ENCODE measurements at places on chromosomes 2 and 18.

DNA sequence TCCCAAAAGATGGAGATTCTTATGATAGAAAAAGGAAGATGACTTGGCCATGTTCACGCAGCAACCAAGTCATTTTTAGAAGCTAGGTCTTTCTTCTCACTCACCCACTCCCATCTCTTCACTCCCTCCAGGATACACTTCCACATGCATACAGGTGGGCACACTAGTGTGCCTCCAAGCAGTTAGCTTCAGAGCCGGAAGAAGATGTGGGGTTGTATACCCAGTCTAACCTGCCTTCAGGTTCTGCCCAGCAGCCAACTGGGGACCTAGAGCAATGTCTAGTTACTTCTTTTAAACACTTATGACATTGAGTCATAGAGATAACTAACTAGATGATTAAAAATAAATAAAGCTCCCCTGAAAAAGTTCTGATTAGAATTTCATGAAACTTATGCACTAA, 21.8 kb upstream of the TANK start:
- no peak for DNase-seq

- no peak for DNase-seq
Measured at GRCh38 chr2:23383100-23383499, 1.9 kb upstream of the KLHL29 start.

- DNase-seq, result no peak
Measured at GRCh38 chr2:95052307-95052706, 26.8 kb downstream of the MAL start.

- no peak for DNase-seq
Measured at GRCh38 chr2:231001921-231002320, 6.0 kb downstream of the SPATA3 start.

GRCh38 chr2:234864506-234864905, 87.3 kb upstream of the SH3BP4 start:
- DNase-seq, result no peak

GRCh38 chr2:176114120-176114929, 2.3 kb upstream of the HOXD10 start:
- no peak for DNase-seq

DNA sequence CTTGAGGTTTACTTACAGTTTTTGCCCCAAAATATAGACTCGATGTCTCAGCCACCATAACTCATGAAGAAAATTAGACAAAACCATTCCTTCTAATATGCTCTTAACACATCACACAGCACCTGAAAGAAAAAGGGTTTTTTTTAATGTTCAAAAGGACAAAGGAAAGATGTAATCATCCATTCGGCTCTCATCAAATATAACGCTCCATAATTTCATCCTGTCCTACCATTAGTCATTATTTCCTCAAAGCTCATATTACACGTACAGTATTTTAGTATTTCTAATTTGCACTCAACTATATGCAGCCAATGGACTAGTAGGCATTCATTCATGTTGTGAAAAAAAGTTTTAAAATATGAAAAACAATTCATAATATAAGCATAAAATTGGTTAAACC, 24.8 kb downstream of the ESCO1 start:
- DNase-seq, result no peak

DNA sequence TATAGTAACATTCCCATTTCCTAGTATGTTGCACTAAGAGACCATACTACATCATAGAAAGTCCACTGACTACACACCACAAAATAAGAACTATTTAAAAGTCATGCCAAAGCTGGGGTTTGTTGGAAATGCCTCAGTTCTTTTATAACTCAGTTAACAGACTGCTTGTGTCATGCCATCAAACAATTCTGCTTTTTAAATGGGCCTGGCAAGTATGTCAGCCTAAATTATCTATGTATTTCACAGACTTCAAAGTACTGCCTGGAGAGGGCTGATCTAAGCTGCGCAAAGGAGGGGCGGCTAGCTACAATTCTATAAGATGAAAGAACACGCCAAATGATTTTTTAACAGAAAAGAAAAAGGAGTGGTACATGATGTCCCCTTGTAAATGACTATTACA, 49.6 kb downstream of the FARSB start:
- DNase-seq, result no peak

- no peak for DNase-seq
Measured at GRCh38 chr2:236452238-236452637, 117.4 kb upstream of the ACKR3 start.

GRCh38 chr2:64219149-64219548, 74.9 kb upstream of the PELI1 start:
- no peak for DNase-seq

DNA sequence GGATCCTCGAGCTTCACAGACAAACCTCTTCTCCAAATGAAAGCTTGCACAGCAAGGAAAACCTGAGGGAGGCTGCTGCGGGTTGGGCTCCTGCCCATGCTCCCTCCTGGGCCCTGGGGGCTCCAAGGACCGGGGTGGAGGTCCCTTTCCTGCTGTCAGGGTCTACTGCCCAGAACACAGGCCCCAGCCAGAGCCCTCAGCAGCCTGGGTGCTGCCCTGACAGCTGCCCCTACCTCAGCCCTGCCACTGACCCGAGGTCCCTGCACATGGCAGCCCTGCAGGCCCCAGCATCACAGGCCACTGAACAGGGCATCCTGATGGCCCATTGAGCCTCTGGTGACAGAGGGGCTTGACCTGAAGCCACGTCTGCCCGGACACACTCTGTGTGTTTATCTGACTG, 41.0 kb downstream of the CROCC2 start:
- no peak for DNase-seq

DNA sequence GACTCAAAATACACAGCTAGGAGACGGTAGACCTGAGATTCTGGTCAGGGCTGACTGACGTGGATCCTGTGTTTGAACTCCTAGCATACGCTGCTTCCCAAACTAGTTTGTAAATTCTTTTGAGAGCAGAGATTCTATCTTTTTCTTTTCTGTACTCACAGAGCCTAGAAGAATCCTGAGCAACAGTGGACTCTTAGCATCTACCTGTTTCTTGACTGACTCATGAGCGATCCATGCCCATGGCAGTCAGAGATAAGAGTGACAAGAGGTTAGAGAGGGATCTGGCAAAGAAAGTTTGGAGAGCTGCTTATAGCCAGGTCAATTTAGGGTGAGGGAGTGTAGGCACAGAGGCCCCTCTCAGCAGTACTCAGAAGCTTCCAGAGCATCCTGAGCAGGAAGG, 41.1 kb upstream of the PPP1CB start:
- no peak for DNase-seq

DNA sequence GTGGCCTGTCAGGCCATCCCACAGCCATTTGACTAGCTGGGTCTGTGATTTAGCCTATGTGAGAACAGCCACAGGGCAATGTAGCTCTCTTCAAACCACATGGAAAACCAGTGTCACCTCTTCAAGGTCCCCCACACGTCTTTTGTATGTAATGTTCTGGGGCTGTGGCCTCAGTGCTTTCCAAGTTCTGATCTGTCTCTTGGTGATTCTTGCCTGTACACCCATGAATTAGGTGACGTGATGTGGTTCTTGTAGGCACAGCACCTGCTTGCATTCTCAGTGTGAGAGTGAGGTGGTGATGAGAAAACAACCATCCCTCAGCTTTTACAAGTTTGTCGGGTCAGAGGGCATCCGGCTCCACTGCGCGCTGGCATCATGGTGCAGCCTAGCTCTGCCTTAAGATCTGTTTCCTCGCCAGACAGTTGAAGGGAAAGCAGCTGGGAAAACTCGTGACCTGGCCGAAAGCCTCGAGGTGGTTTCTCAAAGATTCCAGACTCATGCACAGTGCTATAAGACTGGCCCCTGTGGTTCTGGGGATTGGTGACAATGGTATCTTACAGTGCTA, 125.8 kb downstream of the TANC1 start:
- DNase-seq, result no peak

- no peak for DNase-seq
Measured at GRCh38 chr2:18454692-18455235, 105.7 kb downstream of the RDH14 start.

- no peak for DNase-seq
Measured at GRCh38 chr18:59090966-59091603, 48.6 kb upstream of the SEC11C start.

DNA sequence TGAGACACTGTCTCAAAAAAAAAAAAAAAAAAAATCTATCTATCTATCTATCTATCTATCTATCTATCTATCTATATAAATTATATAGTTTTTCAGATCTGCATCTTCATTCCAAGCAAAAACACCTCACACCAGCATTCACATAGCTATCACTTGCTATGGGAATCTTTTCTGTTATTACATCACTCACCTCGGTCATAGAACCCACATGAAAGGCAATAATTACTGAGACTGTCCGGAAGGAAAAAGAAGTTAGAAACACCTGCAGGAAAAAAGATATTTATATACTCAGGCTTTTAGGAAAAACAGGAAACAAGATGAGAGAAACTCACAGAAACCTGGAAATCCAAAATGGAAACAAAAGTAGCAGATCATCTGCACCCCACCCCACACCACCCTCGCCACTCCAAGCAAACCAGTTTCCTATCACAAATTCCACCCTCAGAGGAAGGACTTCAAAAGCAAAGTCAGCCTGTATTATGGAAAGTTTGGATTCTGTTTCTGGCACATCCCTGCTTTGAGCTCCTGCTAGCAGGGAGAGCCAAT, 21.9 kb upstream of the CCDC141 start:
- DNase-seq, result no peak
